B cell (primary cell): ENCODE measurements at places on chromosomes 4 and X.
A peak's percentile ranks its signal among the peaks of the same experiment; 100 is the strongest.

GRCh38 chr4:128288689-128289106 is 1.1 kb upstream of the PGRMC2 start:
- DNase-seq: no peak

DNA sequence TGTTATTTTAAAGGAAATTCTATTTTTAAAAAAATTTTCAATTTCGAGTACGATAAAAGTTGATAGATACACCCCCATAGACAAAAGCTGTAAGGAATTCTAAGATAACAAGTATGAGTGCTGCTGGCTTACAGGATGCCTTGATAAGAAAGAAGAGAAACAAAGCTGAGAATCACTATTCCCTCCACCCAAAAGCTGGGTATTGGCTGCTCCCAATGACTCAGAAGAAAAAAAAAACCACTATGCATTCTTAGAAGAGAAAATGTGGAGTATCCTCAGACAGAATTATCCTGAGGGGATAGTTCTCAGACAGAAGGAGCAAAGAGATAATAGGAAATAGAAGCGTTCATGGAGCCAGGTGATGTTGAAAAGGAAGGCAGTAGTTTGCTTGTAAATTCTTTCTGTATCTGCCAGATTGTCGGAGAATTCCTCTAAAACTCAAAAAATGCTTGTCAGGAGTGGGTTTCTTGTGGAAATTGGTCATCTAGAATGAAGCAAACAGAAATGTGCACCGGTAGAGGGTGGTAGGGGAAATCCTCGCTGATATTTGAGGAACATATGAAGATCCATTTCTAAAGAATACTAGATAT is 217.5 kb upstream of the ADAMTS3 start:
- DNase-seq: no peak

- no peak for DNase-seq
Measured at GRCh38 chr4:81214144-81214880, 710 bp downstream of the PRKG2 start.

GRCh38 chrX:103628386-103629317 is at the start of gene TCEAL1:
TSS of gene TCEAL1 (plus strand) at chrX:103628975. CDS start at chrX:103629917, 942 bp downstream.
- DNase-seq: peak; percentile 69

GRCh38 chr4:102620697-102621497 is 119.7 kb downstream of the NFKB1 start:
- DNase-seq: peak; percentile 37

GRCh38 chr4:11628093-11628725 is 199.5 kb upstream of the HS3ST1 start:
- no peak for DNase-seq

DNA sequence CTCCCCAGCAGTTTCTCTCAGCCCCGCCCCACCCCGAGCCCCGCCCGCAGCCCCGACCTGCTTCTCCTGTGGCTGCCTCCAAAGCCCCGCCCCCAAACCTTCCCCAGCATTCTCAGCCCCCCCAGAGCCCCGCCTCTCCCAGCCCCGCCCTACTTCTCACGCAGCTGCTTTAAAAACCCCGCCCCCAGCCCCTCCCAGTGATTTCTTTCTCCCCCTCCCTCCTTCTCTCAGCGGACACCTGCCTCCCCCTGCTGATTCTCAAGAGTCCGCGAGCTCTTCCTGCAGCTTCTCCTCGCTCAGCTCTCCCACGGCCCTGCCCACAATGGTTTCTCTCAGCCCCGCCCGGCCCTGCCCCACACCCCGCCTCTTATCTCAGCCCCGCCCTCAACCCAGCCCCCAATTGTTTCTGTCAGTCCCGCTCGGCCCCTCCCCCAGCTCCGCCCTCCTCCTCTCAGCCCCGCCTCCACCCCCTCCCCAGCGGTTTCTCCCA is 636 bp upstream of the EOLA1 start:
- peak; percentile 91 for DNase-seq

GRCh38 chrX:39895218-39896110 is 202.3 kb downstream of the BCOR start:
- no peak for DNase-seq

DNA sequence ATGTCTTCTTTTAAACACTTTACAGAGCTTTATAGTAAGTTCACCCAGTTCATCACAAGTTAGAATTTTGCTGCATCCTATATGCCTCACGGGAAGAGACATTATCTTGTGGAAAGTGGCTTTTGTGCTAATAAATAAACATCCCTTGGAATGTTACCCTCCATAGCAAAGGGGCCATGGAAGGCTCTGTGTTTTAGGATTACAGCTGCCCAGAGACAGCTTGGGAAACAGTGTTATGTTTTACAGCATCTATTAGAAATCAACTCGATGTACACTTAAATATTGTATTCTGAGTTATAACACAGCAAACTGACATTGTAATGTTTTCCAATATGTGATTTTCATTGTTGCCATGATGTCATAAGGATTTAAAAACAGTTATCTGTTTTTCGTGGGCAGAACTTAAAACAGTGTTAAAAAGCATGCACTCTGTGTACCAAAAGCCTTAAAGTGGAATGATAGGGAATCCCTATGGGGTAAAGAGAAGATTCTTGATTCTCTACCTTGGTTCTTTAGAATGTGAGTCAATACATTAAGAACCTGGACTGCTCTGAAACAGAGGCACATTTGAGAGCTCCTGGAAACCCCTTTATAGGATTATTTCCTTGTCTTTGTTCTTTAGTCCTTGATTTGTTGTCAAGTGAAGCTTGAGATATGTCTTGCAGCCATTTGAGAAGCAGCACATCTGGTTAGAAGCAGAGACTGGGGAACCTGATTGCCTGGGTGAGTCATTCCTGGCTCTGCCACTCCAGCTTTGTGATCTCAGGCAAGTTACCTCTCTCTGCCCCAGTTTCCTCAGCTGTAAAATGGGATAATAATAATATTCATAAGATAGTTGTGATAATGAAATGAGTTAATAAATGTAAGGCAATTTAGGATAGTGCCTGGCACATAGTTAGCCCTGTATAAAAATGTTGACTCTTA is 41.6 kb downstream of the ARHGAP10 start:
- DNase-seq: no peak

- no peak for DNase-seq
Measured at GRCh38 chrX:6363188-6363587, 134.5 kb upstream of the NLGN4X start.

GRCh38 chr4:48752726-48753125 is 27.4 kb downstream of the FRYL start:
- no peak for DNase-seq

DNA sequence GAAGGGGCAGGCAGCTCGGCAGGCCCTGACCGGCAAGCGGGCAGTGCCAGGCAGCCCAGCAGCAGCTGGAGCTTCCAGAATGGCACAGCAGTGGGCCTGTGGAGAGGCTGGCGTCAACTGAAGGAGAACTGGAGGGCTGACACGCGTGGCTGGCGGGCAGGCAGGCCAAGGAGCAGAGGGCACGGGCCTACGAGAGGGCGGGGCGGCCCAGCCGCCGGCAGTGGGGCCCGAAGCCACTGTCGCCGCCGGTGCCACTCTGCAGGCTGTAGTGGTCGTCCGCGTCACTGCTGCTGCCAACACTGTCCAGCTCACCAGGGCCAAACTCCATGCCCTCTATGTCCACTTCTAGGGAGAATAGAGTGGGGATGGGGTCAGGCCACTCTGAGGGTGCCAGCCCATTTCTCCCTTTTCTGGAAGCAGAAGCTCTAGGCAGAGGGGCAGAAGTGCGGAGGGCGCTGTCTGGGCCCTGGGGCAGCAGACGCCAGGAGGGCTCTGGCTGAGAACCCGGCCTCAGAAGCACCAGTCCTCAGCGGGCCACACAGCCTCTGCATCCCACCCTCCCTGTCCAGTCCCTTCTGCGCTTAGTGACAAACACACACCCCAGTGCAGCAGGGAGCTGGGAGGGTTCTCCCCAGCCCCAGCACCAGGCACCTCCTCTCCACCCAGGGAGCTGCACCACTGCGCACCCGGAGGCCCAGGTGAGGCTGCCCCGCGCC is 8.6 kb upstream of the HAUS3 start:
- no peak for DNase-seq

- no peak for DNase-seq
Measured at GRCh38 chr4:1609901-1610790, 74.0 kb downstream of the FAM53A start.

DNA sequence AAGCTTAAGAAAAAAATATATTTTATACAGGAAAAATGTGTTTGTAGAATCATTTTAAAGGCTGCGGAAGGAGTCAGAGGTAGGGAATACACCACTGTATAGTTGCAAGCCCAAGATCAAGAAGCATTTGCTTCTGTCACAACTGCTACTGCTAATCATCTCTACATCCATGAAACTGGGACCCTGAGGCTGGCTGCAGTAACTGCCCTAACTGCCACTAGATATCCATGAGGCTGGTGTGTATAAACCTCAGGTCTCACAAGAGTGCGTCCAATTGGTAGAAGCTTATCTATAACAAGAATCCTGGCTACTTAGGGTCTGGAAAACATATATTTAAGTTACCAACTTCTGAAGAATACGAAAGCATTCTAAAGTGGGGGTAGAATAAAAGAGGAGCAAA is 69.1 kb downstream of the RXFP1 start:
- DNase-seq: no peak

GRCh38 chr4:79148369-79148768 is 177.5 kb downstream of the NAA11 start:
- DNase-seq: no peak

GRCh38 chr4:152168987-152169616 is 366.8 kb downstream of the FBXW7 start:
- no peak for DNase-seq

DNA sequence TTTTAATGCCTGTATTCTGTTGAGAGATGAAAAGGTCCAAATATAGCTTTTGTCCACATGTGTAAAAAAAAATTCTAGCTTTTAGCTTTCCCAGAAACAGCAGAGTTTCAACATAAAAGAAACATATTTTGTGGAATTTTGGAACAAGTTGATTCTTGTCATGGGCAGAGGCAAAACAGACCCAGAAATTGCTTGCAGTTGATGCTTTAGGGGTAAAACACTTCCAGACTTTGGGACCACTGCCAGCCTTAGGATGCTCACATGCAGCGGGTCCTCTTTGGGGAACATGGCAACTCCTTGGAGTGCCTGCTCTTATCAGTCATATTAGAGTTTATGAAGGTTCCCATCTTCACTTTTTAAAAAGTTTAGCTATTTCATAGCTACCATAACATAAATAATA is 30.4 kb downstream of the DCLK2 start:
- DNase-seq: no peak

GRCh38 chr4:148735432-148736155 is 293.4 kb upstream of the NR3C2 start:
- no peak for DNase-seq

- DNase-seq: no peak
Measured at GRCh38 chrX:150880808-150881165, 17.7 kb downstream of the CD99L2 start.

- DNase-seq: no peak
Measured at GRCh38 chr4:94238160-94238559, 30.5 kb downstream of the SMARCAD1 start.

- DNase-seq: no peak
Measured at GRCh38 chrX:135520022-135520552, 373 bp upstream of the INTS6L start.

DNA sequence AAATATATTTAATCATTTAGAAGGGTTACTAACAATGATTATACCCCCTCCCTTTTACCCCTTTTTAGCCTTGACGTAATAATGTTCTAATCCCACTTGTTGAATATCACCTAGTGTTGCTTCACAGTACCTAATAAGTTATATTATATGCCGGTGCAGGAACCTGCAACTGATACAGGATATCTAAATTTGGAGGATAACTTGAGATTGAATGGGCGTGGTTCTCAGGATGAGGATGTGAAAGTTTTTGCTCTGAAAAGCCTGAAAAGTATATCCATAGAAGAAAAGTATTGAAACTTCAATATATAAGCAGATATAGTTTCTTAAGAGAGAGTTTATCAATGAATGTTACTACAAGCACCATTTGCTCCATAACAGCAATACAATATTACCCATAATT is 59.8 kb downstream of the ZNF711 start:
- DNase-seq: peak; percentile 24

- no peak for DNase-seq
Measured at GRCh38 chr4:130257271-130257670, 1161.3 kb downstream of the C4orf33 start.

DNA sequence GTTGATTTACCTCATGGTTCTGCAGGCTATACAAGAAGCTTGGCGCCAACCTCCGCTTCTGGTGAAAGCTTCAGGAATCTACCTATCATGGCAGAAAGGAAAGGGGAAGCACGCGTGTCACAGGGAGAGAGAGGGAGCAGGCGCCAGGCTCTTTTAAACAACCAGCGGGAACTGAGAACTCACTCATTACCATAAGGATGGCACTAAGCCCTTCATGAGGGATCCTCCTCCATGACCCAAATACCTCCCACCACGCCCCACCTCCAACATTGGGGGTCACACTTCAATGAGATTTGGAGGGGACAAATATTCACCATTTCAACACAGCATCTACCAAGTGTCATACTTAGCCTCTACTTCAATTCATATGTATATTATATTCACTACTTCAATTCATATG is 18.8 kb upstream of the TBC1D8B start:
- no peak for DNase-seq

- no peak for DNase-seq
Measured at GRCh38 chrX:10538831-10539230, 81.6 kb downstream of the MID1 start.

DNA sequence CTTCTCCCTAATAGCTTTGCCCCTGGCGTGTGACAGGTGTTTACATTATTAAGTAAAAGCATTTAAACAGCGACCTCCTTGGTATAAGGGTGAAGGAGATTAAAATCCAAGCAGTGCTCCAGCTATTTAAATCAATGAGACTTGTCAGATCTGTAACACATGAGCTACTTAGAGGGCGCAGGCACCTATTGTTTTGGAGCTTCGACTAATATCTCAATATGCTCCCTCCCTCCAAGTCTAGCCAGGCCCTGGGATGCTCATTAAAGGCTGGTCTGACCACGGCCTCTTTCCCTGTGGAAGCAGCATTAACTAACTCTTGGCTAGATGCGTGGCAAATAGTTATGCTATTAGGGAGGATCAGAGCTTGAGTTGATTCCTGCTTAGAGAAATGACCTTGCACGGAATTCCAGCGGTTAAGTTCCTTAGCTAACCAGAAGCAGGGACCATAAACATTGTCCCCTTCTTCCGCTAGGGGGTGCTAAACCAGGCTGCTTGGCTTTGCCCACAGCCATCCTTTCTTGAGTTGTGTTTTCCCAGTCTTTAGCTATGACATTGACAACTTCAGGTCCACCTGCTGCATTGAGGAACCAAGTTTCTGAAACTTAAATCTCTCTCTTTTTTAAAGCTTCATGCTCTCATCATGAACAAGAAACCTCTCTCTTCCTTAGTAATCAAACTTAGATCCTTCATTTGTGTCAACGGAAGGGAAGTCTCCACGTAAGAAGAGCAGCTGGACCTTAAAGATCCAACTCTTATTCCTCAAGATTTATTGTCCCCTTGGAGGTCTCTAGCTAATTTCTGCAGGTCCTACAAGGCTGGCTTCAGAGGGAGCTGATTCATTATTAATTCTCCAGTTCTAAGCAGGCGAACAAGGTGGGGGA is 80.7 kb upstream of the IGFBP7 start:
- DNase-seq: no peak

- DNase-seq: no peak
Measured at GRCh38 chr4:37008199-37008598, 236.3 kb upstream of the NWD2 start.

GRCh38 chr4:76199664-76200211 is 13.9 kb downstream of the SCARB2 start:
- peak; percentile 81 for DNase-seq
